Naive thymus-derived CD4-positive, alpha-beta T cell (primary cell): ENCODE measurements at places on chromosomes 11 and 22. TPM values are rescaled to one million over a fixed set of nuclear protein-coding genes. Genes with fewer than 3 reads are reported as not detected.

C11orf86 gene
- polyA plus RNA-seq = not detected

SDHD gene
- polyA plus RNA-seq = 211 TPM

GGTLC3 gene
- polyA plus RNA-seq = not detected

CRYBA4 gene
- polyA plus RNA-seq = not detected

KIF18A gene
- polyA plus RNA-seq = 0.58 TPM

SMTNL1 gene
- 0.44 TPM for polyA plus RNA-seq

CENPM gene
- 2.3 TPM for polyA plus RNA-seq

DDX25 gene
- polyA plus RNA-seq = not detected

MUC5AC gene
- not detected for polyA plus RNA-seq

APOL1 gene
- polyA plus RNA-seq = 6.2 TPM
